ENCODE measurements at places on chromosomes 12 and 14. TPM values are rescaled to one million over a fixed set of nuclear protein-coding genes. Genes with fewer than 3 reads are reported as not detected.

GRCh38 chr12:65740506-65740872 lies 83.8 kb upstream of the HMGA2 start:
- peak overlapping the region; percentile 58 for H3K4me3 ChIP-seq
- H3K27me3 ChIP-seq: peaks cover 3% of the 10 kb centered on the region
- no peak for DNase-seq
- H3K36me3 ChIP-seq: no peaks in the 10 kb centered on the region
- H3K27ac ChIP-seq: no peak overlapping the region

Gene MMP17
- not detected for polyA plus RNA-seq

- no peak overlapping the region for H3K4me3 ChIP-seq
- no peak for DNase-seq
- H3K4me1 ChIP-seq: no peaks in the 10 kb centered on the region
- peaks cover 5% of the 10 kb centered on the region for H3K27me3 ChIP-seq
- no peaks in the 10 kb centered on the region for H3K36me3 ChIP-seq
- no peak overlapping the region for H3K27ac ChIP-seq
Measured at GRCh38 chr12:132360410-132360809, 31.0 kb upstream of the GALNT9 start.

- DNase-seq: no peak
- H3K4me1 ChIP-seq: no peaks in the 10 kb centered on the region
- no peak overlapping the region for H3K4me3 ChIP-seq
- H3K27ac ChIP-seq: no peak overlapping the region
- H3K27me3 ChIP-seq: peaks cover 22% of the 10 kb centered on the region
Measured at GRCh38 chr12:109638735-109639134, 65.1 kb downstream of the MVK start.

DNA sequence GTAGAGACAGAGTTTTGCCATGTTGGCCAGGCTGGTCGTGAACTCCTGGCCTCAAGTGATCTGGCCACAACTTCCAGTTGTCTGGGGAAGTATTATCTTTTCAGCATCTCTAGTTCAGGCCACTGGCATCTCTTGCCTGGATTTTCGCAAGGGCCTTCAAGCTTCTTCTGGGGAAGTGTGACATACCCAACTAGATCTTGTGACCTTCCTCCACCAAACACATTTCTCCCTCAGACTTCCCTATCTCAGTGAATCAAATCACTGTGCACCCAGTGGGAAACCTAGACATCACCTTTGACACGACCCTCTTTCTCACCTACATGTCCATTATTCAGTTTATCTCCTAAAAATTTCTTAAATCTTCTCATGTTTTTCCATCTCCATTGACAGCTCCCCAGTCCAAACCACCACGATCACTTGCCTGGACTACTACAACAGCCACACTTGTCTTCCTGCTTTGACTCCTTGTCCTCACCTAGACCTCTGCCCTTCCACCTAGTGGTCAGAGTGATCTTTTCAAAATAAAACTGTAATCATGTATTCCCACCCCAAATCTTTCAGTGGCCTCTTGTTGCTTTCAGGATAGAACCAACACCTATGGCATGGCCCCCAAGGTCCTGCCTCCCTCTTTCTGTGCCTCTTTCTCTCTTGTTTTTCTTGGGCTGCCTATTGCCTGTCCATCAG lies 3.3 kb downstream of the EEF1AKMT3 start:
- DNase-seq: no peak
- H3K27me3 ChIP-seq: no peaks in the 10 kb centered on the region
- peak overlapping the region; percentile 3 for H3K4me3 ChIP-seq
- no peak overlapping the region for H3K27ac ChIP-seq
- no peaks in the 10 kb centered on the region for H3K36me3 ChIP-seq
- peaks cover 32% of the 10 kb centered on the region for H3K4me1 ChIP-seq

Gene CMTM5
- polyA plus RNA-seq: not detected

- H3K27me3 ChIP-seq: peaks cover 36% of the 10 kb centered on the region
- peaks cover 23% of the 10 kb centered on the region for H3K4me1 ChIP-seq
- H3K4me3 ChIP-seq: peak overlapping the region; percentile 92
- H3K27ac ChIP-seq: peak overlapping the region; percentile 96
Measured at GRCh38 chr12:48182631-48183030, 813 bp upstream of the CCDC184 start.

Gene TMEM229B
- 17.2 TPM for polyA plus RNA-seq

Gene CCDC177
- polyA plus RNA-seq: not detected

- no peak overlapping the region for H3K27ac ChIP-seq
- H3K27me3 ChIP-seq: peaks cover 3% of the 10 kb centered on the region
Measured at GRCh38 chr12:16352481-16352880, 5.0 kb downstream of the MGST1 start.

GRCh38 chr12:48973941-48974673 lies 2.6 kb upstream of the WNT10B start:
- H3K4me1 ChIP-seq: peaks cover 49% of the 10 kb centered on the region
- no peak overlapping the region for H3K4me3 ChIP-seq
- H3K27ac ChIP-seq: no peak overlapping the region

- H3K4me1 ChIP-seq: peaks cover 2% of the 10 kb centered on the region
- no peak overlapping the region for H3K27ac ChIP-seq
- no peaks in the 10 kb centered on the region for H3K27me3 ChIP-seq
- H3K36me3 ChIP-seq: peaks cover 3% of the 10 kb centered on the region
- DNase-seq: no peak
- H3K4me3 ChIP-seq: no peak overlapping the region
Measured at GRCh38 chr14:74909911-74910310, 13.1 kb downstream of the RPS6KL1 start.

Gene KRT86
- polyA plus RNA-seq: not detected
